ENCODE measurements at places on chromosomes 7 and 10.

DNA sequence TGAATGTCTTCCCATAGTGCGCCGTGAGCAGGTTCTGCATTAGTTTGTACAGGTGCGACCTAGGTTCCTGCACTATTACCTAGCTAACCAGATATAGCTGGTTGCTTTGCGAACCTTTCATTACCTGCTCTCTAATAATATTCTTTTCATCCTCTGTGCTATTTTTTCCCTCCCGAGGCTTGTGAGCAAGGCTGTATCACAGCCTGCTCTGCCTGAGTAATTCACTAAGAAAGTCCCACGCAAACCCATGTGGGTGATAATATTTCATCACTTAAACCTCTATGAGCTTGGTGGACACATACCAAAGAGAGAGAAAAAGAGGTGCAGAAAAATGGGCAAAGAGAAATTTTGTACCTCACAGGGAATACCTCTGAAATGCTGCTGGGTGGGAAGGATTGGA is 8.4 kb downstream of the INHBA start:
- no peak for DNase-seq

DNA sequence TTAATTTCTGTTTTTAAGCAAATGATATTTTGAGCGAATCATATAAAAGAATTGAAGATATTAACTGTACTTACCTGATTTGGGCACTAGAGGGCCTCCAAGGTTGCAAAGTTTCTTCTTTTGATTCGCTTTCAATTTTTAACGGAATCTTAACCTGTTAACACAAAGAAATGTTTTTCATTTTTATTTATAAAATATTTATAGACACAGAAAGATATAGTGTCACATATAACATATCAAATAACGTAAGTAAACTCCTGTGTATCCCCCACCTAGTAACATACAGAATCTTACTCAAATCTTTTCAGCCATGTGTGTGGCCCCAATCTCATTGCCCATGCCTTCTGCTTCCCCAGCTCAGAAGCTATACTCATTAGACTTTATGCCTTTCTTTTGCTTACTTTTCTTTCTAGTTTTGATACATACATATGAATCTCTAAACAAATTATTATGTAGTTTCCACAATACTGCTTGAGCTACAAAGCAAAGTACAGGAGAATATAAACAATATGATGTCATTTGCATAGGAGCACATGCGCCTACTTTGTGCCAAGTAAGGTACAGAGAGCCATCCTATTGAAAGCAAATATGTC is 49.5 kb upstream of the ZPBP start:
- DNase-seq, result no peak

GRCh38 chr7:102390697-102391484 is 5.3 kb upstream of the PRKRIP1 start:
- DNase-seq, result peak; percentile 59

DNA sequence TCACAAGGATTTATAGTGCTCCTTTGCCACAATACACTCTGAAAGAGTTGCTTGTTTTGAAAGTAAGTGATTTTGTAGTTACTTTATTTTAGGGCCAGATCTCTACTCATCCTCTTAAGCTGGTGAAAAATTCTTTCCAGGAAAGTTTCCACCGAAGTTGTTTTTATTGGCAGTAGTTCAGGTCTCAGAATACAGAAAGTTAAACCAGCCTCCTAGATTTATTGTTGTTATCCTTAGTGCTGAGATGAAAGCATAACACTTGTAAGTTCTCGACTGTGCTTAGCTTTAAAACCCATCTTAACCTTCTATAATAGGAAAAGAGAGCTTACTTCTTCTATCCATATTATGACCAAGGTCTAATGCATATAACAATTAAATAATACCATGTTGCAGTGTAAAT is 5.5 kb downstream of the AP3M1 start:
- DNase-seq, result no peak

DNA sequence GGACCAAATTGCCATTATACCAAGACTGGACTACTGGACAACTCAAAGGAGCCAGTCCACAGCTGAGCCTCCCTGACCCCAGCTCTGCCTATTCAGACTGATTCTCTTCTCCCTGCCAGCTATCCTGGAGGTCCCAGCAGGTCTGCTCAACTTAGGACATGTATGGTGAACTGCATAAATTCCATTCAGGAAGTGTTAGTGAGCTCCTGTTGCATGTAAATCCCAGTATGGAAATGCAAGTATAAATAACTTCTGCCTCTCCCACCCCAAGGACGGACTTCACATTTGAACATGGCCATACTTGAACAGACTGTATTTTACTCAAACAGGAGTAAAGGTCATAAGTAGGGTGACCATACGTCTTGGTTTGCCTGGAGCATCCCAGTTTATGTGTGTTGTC is 128.4 kb downstream of the CHCHD3 start:
- DNase-seq, result no peak

GRCh38 chr7:45203459-45203858 is 45.9 kb downstream of the RAMP3 start:
- DNase-seq, result no peak

DNA sequence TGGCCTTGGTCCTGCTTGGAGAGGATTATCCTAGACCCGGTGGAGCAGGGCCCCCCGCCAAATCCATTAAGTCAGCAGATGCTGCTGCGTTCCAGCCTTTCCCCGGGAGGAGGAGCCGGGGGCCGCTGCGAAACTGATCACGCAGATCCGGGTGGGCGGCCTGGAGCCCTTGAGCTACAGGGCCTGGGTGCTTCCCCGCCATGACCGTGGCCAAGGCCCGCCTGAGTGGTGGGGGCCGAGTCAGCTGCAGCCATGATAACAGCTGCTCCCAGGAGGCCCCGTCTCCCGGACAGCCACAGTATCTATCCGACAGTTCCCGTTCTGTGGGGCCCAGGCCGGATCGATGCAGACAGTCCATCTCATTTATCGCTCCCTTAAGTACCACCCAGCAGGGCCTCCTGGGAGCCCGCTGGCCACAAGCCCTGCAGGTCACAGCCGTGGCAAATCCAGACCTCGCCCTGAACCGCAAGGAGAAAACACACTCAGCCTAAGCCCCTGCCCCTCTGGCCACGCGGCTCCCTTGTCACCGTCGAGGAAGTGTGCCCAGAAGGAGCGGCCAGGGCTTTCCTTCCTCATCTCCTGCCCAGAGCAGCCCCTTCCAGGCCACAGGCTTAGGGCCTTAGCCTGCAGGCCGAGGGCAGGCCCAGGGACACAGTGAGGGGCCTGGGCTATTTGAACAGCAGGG is 34.4 kb upstream of the SLC29A4 start:
- no peak for DNase-seq

DNA sequence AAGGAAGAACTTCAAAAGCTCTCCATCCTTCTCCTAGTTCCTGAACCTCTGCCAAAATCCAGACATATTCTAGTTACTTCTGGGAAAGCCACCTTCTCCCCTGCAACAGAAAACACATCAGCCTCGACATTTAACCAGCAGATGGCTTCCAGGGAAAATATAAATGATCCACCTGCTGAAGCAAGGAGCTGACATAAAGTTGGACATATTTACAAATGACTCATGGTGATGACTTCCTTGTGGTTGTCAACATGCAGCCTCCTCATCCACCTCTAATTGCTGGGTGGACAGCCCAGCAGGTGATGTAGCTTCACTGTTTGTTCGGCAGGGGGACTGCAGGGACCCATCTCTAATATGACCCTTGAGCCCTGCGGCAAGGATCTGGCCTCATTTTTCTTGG is 266.0 kb downstream of the C7orf25 start:
- DNase-seq, result no peak

DNA sequence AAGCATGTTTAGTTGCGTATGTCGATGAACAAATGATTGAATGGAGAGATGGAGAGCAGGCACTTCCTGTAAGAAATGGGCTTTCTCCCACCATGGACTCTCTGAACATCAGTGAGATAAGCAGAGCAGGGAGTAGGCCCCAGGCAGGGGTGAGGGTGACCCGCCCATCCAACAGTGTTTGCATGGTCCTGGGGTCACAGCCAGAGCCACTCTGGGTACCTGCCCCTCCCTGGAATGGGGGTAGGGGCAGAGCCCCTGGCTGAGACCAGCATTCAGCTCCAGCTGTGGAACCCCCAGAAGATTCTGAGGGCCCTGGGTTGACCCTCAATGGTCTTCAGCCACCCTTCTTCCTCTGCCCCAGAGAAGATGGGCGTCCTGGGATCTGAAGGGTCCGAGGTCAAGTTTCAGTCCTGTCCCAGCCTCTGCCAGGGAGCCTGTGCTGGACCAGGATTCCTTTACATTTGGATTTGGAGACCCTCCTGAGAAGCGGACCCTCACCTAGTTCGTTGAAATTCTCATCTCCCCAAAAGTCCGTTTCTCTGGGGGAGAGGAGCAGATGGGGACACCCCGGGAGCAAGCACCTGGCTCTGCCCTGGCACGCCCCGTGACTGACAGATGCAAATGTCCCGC is 2.4 kb upstream of the FGF8 start:
- no peak for DNase-seq

DNA sequence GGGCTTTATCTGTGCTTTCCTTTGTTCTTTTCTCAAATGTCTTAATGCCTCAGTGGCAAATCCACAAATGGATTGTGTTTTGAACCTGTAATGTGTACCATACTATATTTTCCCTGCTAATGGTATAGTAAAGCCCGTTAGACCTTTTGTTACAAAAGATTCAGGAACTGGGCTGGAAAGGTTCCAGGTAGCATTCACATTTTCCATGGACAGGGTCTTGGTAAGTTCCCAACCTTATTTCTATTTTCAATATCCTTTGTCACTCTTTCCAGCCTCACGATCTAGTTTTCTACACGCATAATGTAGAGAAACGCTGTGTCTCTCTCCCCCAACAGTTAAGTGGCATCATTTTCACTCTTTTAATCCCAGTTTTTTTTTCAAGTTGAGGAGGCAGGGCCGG is 153.0 kb downstream of the PLCE1 start:
- no peak for DNase-seq

DNA sequence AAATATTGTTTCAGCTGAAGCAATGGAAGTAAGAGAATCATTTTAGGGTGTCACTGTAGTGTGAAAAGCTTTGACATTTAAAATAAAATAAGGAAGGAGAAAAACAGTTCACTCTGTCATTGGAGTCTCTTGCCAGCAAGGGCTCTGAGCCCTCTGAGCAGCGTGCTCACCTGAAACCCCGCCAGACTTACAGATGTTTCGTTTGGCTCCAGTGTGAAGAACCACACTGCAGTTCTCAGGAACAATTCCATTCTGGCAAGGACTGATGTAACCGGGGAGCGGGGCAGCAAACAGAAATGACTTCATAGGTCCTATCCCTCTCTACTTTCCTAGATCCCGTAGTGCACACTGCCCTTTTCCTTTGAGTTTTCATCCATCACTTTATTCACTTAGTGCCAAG is 164.3 kb downstream of the CELF2 start:
- DNase-seq, result no peak

DNA sequence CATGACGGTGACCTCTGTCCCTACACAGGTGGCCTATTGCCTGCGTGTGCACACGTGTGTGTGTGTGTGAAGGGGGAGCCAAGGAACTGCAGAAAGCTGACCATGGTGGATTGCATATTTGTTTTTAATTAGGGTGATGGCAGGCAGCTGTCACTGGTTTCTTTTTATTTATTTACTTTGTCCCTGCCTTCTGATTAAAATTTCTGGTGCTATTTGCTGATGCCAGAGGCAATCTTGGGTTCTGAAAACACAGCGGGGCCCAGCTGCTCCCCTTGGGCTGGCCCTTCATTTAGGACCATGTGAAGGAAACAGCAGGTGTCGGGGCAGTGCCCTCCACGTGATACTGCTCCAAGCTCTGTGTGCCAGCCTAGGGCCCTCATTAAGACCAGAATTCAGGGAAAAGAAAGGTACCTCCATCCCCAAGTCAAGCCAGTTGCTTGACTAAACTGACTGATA is 71.3 kb upstream of the PODXL start:
- no peak for DNase-seq

GRCh38 chr7:107327986-107328569 is 141.8 kb upstream of the GPR22 start:
- no peak for DNase-seq

DNA sequence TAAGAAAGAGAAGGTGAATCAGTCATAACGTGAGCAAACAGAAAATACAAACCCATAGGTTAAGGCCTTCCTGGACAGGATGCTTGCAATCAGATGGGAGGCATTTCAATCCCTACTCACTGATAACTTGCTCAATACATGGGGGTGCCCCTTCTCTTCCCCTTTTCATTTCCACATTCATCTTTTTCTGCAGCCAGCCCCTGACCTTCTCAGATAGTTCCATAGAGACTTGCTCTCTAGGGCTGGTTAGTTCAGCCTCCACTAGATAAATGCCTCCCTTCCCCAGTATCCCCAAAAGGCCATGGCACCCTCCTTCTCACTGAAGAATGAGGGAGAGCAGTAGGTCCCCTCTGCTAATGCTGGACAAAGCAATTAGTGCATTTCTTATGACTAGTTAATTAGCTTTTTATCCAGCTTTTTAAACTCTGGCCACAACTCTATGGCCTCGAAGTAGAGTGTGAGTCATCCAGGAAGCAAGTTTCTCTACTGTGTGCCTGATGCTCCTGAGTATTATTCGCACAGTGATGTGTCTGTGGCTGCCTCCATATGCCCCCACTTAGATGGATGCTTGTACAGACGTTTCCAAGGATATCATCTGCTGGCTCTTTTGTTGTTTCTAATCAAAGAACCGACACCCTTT is 12.7 kb downstream of the CHN2 start:
- no peak for DNase-seq

- no peak for DNase-seq
Measured at GRCh38 chr7:122746948-122747347, 44.2 kb upstream of the RNF148 start.

DNA sequence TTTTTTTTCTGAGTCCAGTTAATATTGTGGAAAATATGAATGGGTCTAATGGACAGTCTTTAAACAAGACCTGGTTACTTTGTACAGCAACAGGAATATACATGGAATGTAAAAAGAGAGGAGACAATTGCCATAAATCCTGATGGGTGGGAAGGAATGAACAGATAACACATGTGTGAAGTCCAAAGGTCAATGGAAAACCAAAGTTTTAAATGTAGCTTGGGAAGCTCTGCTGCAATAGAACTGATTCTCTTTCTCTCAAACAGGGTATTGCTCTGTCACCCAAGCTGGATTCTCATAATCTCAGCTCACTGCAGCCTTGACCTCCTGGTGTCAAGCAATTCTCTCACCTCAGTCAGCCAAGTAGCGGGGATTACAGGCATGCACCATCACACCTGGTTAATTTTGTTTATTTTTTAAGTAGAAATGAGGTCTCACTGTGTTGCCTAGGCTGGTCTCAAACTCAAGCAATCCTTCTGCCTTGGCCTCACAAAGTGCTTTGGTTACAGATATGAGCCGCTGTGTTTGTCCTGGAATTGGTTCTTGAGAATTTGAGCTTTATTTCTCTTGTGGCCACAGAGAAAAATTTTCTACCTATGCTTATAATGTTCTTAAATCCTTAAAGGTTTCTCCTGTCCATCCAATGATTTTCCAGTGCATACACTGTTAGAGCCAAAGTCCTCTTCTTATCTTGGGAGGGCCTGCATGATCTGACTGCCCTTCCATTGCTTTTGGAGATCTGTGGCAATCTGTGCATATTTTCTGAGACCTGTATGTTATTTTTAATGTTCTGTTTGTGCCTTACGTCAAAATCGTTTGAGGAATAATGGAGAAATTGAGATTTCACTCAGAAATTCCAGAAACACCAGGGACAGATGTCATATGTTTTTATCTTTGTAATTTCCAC is 30.7 kb upstream of the ZNF92 start:
- DNase-seq, result no peak
